ENCODE measurements at places on chromosomes 5 and 9. TPM values are rescaled to one million over a fixed set of nuclear protein-coding genes. Genes with fewer than 3 reads are reported as not detected.

VLDLR gene
- total RNA-seq, result 9.9 TPM

SGCD gene
- total RNA-seq, result 5.9 TPM

FSTL4 gene
- total RNA-seq, result 2.4 TPM

GRXCR2 gene
- total RNA-seq, result not detected

DNA sequence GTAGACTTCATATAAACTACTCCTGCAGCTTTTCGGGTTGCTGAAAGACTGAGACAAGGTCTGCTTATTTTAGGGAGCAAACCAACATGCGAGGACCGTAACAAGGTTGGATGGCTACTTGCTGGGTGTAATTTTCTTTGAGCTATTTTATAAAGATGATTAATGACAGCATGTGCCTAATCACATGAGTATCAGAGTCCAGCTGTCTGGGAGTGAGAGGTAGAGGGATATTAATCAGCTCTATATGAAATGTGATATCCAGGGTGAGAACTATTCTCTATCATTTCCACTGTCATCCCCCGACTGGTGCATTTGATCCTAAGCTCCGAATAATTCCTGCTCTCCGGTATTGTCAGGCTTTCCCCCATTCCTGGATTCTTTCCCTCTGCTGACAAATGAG lies 193.8 kb upstream of the HMHB1 start:
- no peak for DNase-seq
- H3K4me3 ChIP-seq, result no peak overlapping the region
- H3K36me3 ChIP-seq, result no peaks in the 10 kb centered on the region

GRCh38 chr5:73443829-73444498 lies 4.6 kb downstream of the FOXD1 start:
- no peaks in the 10 kb centered on the region for H3K36me3 ChIP-seq
- no peak overlapping the region for H3K4me3 ChIP-seq
- DNase-seq, result no peak
- H3K27ac ChIP-seq, result peak overlapping the region; percentile 71

DNA sequence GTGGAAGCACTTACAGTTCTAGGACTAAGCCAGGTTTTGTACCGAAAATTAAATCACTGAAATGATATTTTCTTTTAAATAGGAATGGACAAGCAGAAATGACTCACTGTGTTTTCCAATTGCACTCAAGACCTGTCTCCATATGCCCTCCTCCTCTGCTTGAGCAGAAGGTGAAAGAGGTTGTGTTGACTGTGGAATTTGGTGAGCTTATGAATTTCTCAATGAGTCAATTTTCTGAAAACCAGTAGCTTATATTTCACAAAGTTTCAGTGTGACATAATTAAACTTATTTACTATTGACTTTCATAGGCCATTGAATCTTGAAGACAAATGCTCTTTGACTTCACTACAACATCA lies 249.9 kb downstream of the NPR3 start:
- H3K4me1 ChIP-seq, result no peaks in the 10 kb centered on the region
- no peaks in the 10 kb centered on the region for H3K36me3 ChIP-seq
- H3K27me3 ChIP-seq, result no peaks in the 10 kb centered on the region
- no peak overlapping the region for H3K4me3 ChIP-seq
- no peak for DNase-seq
- no peak overlapping the region for H3K27ac ChIP-seq

GRCh38 chr5:128645581-128645980 lies 107.5 kb upstream of the FBN2 start:
- no peak overlapping the region for H3K4me3 ChIP-seq
- H3K27ac ChIP-seq, result no peak overlapping the region
- no peaks in the 10 kb centered on the region for H3K27me3 ChIP-seq
- no peaks in the 10 kb centered on the region for H3K36me3 ChIP-seq
- no peak for DNase-seq

Measured in progenitor cell of endocrine pancreas (in vitro differentiated cells).